Amniotic stem cell (primary cell): ENCODE measurements at places on chromosomes 12 and 14.

GRCh38 chr14:64646103-64646502 is 58.1 kb upstream of the PLEKHG3 start:
- DNase-seq, result no peak

- no peak for DNase-seq
Measured at GRCh38 chr12:1638203-1638602, 9.2 kb downstream of the WNT5B start.

DNA sequence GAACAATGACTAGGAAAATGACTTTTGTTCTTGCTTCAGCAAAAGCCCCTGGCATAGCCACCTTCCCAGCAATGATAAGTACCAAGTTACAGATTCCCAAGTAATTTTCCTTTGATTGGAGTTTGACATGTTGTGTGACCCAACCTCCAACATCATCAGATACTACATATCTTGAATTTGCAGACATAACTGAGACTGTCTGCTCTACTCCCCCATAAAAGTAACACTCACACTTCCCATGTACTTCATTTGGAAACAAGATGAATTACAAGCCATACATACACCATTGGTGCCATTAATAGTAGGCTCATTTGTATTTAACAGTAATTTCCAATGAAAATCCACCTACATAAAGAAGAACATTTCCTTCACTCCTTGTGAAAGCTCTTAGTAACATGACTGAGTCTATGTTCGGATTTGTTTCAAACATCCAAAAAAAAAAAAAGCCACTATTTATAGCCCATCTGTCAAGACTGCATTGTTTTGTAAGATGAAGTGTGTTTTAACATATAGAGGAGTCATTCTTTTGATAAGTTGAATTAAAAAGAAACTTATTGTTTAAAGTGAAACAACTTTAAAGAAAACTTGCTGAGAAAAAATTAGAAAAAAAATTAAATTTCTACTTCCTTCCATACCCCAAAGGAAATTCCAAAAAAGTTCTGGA is 12.0 kb upstream of the SLCO1A2 start:
- DNase-seq, result no peak

- no peak for DNase-seq
Measured at GRCh38 chr12:52277486-52278245, 3.2 kb downstream of the KRT86 start.

DNA sequence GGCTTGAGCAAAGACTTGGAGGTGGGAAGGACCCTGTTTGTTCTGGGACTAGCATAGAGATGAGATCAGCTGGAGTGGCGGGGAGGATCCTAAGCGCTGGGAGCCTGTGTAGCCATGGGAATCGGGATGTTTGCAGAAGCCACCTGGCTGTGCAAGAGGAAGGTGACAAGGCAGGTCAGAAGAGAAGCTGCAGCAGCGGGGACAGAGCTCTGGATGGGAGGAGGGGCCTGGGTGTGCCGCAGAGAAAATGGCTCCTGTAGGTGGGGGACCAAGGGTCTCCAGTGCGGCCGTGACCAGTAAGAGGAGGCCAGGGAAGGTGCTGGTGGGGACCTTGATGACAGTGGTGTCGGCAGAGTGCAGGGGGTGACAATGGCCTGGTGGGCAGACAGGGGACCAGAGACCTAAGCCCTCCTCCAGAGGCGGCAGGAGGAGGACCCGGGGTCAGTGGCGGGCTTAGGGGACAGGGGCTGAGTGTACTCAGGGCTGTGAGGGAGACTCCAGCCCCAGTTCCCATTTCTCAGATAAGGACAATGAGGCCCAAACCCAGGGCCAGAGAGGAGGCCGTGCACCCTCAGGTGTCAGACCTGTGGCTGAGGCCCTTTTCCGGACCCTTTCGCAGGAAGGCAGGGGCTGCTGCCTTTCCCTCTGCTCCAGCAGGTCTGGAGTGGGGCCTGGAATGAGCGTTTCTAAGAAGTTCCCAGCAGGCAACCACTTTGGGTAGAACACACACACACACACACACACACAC is 206.6 kb upstream of the RTL1 start:
- no peak for DNase-seq

- no peak for DNase-seq
Measured at GRCh38 chr14:34258318-34258717, 203.7 kb downstream of the SPTSSA start.

DNA sequence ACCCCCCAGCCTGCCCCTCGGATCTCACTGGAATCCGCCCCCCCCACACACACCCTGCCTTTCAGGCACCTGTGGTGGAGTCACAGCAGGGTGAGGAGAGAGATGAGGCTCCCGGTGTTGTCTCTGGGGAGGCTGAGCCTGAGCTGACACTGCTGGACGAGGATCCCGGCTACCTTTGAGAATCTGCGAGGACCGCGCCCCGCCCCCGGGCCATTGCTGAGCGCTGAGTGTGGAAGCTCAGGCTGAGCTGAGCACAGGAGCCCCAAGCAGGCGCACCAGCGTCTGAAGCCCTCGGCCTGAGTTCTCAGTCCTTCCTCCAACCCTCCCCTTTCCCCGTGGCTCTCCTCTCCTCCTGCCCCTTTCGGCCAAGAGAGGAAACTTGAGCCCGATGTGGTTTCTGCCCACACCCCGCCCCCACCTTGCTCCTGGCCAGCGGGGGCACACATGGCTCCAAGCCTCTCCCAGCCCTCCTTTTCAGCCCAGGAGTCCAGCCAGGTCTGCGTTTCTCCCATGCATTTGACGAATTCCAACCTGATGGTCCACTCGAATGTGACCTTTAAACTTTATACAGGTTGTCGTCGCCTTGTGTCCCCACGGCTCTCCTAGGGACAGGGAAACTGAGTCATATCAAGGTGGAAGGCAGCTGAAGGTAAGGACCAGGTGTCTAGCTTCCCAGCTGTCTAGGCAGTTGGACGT is at the start of gene NFE2:
Gene NFE2, minus strand, starts transcription at position 284 of the 696 bp plus-strand sequence. CDS start 5,767 bp downstream, outside the sequence.
- DNase-seq, result peak; percentile 41

GRCh38 chr14:50230701-50231474 is 490 bp downstream of the SOS2 start:
- DNase-seq, result peak; percentile 8

GRCh38 chr12:24088751-24089509 is 139.5 kb upstream of the SOX5 start:
- no peak for DNase-seq

- DNase-seq, result no peak
Measured at GRCh38 chr12:124772289-124773170, 91.1 kb downstream of the SCARB1 start.

DNA sequence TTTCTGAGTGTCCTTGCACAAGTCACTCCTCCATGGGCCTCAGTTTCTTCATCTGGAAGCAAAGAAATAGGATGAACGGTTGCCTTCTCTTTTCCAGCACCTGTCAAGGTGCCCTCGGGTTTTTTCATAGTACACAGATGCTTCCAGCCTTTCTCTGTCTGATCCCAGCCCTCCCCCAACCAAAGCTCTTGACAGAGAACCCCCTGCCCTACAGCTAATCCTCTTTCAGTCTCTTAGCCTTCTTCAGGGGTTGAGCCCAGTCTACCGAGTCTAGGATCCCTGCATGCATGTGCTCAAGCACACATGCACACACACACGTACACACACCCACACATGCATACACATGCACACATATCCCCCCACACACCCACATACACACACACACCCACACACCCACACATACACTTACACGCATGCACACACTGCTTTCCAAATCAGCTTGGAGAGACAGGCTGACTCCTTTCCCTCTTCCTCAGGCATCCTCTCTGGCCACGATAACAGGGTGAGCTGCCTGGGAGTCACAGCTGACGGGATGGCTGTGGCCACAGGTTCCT is 4.7 kb downstream of the CDCA3 start:
- no peak for DNase-seq

DNA sequence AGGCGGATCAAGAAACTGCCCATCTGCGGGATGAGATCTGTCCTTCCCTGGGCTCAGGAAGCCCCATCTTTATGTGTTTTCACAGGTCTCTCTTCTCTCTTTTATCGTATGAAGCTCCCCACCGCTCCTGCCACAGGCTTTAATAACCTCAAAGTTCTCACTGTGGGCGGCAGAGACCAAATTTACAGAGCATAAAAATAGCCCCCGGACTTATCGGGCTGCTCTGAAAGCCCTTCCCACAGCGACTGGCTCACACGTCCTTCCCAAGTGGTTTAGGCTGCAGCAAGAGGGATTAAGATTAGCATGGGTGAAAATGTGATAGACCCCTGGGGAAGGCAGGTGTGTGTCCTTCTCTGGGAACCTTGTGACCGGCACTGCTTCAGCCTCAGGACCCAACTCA is 47.8 kb downstream of the TESC start:
- DNase-seq, result no peak

- peak; percentile 69 for DNase-seq
Measured at GRCh38 chr14:58898655-58899316, 261.0 kb downstream of the DACT1 start.

GRCh38 chr12:86683568-86684304 is 427.5 kb upstream of the MGAT4C start:
- DNase-seq, result peak; percentile 5

- DNase-seq, result no peak
Measured at GRCh38 chr14:62018606-62019005, 256.4 kb downstream of the SNAPC1 start.

DNA sequence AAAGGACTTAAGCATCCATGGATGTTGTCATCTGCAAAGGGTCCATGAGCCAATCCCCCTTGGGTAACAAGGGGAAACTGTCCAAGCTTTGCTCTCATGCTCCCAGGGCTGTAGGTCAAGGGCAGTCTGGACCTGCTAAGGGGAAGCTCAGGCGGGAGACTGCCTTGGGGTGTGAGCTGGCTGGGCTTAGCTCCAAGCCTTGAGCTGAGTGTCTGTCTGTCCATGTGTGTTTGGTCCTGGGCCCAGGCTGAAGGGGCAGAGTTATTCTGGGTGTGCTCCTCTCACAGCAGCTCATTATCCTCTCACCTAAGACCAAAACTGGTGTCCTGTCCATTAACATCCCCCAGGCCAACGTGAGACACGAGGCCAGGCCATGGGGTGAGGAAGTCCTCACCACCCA is 274.8 kb downstream of the SLC15A4 start:
- DNase-seq, result no peak

- DNase-seq, result peak; percentile 38
Measured at GRCh38 chr14:69151458-69152180, 1.3 kb downstream of the DCAF5 start.

- DNase-seq, result no peak
Measured at GRCh38 chr12:76189851-76190250, 105.4 kb upstream of the NAP1L1 start.

DNA sequence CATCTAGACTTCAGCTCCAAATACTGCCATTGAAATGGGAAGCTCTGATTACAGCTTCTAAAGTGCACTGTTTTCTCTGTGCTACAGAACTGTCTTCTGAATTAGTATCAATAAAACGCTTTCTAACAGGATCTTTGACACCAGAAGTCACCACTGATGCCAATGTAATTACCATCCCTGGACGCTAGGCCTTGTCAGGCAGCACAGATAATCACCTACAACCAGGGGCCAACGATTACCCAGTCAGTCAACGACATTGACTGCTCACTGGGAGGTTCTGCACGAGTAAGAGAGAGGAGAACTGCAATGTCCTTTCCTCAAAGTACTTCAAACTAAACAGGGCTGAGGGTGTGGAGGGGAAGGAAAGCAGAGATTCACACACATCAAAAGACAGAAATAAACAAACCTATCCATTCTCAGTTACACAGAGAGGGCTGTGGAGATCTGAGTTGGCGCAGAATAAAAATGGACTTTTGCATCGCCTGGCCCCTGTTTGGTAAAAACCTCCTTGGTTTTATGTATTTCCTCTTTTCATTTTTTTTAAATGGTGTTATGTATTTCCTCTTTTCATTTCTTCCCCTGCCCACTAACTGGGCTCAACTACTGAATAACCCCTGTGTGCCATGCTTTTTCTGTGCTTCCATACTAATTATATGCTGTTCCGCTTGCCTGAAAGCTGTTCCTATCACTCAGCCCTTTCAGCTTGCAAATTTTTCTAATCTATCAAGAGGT is 492.2 kb downstream of the APAF1 start:
- DNase-seq, result no peak

DNA sequence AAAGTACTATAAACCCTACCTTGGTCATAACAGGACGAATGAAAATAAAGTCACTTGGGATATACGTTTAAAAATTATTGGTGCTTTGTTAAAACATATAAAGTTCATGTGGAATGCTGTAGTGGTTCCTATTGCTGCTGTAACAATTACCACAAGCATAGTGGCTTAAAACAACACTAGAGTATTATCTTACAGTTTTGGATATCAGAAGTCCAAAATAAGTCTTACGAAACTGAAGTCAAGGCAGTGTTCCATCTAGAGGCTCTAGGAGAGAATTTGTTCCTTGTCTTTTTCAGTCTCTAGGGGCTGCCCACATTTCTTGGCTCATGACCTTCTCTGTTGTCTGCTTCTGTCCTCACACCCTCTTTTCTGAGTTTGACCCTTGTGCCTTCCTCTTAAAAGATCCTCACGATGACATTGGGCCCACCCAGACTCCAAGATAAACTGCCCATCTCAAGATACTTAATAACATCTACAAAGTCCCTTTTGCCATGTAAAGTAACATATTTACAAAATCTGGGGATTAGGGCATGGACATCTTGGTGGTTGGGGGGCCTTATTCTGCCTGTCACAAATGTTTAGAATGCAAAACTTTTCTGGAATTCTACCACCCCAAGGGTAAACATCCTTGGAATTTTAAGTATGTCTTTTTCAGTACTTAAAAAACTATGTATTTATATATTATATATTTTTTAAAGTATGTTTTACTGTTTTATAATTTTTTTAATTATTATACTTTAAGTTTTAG is 178.1 kb downstream of the ETNK1 start:
- DNase-seq, result no peak

DNA sequence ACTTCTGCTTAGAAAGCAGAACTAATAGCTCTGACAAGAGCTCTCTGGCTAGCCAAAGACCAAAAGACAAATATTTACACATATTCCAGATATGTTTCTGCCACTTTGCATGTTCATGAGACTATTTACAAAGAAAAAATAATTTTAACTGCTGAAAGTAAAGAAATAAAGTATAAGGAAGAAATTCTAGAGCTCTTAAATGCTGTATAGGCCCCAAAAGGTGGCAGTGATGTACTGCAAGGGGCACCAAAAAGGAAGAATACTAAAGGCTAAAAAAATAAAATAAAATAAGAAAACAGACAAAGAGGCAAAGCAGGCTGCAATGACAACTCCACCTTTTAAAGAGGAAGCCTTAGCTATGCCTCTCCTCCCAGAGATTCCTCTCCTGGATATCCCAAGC is 23.0 kb downstream of the KLRK1 start:
- no peak for DNase-seq

GRCh38 chr14:61923348-61923747 is 161.1 kb downstream of the SNAPC1 start:
- DNase-seq, result no peak

GRCh38 chr14:24556756-24557155 is 19.3 kb downstream of the CTSG start:
- no peak for DNase-seq

GRCh38 chr12:26978801-26979200 is 35.4 kb downstream of the TM7SF3 start:
- no peak for DNase-seq

DNA sequence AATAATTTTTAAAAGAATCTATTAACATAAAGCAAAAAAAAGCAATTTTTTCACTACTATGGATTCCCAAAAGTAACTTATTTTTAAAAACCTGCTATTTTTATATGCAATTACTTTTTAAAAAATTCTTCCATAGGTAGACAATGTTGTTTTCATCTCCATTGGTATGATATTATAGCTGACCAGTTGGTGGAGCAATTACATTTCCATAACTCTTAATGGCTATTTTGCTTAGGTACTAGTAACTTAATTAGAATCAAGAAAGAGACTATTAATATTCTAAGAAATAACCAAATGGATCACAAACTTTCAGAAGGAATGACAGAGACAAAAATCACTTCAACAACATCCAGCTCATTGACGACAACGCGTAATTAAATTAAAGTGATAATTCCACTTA is 64.7 kb upstream of the PTCSC3 start:
- DNase-seq, result no peak
